ENCODE measurements at places on chromosomes 12 and 14. TPM values are rescaled to one million over a fixed set of nuclear protein-coding genes. Genes with fewer than 3 reads are reported as not detected.

DNA sequence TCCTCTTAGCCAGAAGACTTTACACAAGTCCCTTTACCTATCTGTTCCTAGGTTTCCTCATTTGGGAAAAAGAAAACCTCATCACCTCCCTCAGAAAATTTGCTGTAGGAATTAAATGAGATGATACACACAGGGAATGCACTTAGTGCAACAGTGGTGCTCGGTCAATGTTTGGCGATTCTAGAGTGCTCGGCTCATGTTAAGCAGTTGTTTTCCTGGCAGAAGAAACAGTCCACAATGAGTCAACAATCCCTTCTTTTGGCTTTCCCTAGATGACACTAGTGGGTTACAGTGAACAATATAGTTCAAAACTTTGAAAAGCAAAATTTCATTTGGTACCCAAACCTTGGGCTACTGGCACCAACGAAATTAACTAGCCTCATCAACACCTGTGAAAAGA, 3.9 kb upstream of the TMEM233 start:
- no peak overlapping the region for H3K27ac ChIP-seq
- DNase-seq = no peak
- H3K36me3 ChIP-seq = no peaks in the 10 kb centered on the region
- H3K4me3 ChIP-seq = no peak overlapping the region
- peaks cover 2% of the 10 kb centered on the region for H3K4me1 ChIP-seq

The CIPC gene
- 9.6 TPM for total RNA-seq

DNA sequence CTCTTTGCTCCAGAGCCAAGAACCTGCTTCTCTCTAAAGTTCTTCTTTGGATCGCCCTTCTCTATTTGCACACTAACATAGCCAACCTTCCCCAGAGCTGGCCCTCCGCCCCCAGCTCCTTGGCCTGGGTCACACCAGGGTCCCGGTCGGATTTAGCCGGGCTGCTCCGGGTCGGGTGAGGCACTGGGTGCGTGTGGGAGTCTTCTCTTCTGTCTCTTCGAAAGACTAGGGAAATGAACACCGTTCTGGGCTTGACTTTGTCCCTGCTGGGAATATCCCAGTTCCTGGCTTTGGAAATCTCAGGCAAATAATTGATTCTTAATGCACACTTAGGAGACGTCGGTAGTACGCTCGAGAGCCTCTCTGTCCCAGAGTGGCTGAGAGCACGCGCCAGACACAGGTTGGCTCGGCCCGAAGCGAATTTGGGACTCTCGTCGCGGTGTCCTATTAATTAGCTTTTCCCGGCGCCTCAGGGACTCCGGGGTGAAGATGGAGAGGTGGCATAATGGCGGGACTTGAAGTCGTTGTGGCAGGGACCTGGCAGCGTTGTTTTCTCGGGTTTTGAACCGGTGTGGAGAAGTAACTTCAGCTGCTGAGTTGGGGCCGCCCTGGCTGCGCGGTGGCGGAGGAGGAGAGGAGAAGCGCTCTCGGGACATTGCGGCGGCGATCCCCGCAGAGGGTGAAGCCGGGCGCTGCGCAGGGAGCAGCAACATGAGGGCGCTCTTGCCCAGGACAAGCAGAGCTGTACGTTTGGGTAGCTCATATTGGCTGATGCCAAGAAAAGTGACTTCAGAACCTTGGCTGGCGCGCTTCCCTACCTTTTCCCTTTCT, 7.5 kb downstream of the FOXG1 start:
- no peaks in the 10 kb centered on the region for H3K4me1 ChIP-seq
- peaks cover 34% of the 10 kb centered on the region for H3K27me3 ChIP-seq
- no peak overlapping the region for H3K4me3 ChIP-seq
- no peak overlapping the region for H3K27ac ChIP-seq
- H3K36me3 ChIP-seq = peaks cover 4% of the 10 kb centered on the region

The NUAK1 gene
- not detected for total RNA-seq

DNA sequence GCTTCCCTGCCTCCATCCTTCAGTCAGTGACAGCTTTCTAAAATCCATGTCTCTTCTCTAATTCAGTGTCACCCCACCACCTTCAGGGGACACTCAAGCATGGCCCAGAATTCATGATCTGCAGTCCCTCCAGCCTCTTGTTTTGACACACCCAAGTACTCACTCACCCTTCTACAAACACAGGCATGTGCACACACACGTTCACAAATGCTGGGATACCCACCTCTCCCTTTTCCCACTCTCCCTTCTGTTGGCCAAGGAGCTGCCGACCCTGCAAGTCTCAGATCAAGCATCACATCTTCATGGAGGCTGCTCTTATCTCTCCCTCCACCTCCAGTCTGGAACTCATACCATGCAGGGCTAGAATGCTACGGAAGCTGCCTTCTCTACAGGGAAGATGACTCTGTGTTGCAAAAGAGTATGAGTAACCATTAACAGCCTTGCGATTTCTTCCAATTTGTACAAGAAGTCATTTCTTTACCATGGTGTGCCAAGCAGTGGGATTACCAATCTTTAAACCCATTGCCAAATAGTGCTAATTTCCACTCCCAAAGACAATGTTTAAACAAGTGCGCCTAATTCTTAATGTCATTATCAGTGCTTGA, 196.1 kb downstream of the BCL11B start:
- H3K4me1 ChIP-seq = peaks cover 15% of the 10 kb centered on the region
- no peak overlapping the region for H3K27ac ChIP-seq
- H3K27me3 ChIP-seq = peaks cover 2% of the 10 kb centered on the region
- peaks cover 8% of the 10 kb centered on the region for H3K36me3 ChIP-seq
- H3K4me3 ChIP-seq = no peak overlapping the region

- H3K4me3 ChIP-seq = no peak overlapping the region
- H3K4me1 ChIP-seq = no peaks in the 10 kb centered on the region
- H3K27me3 ChIP-seq = no peaks in the 10 kb centered on the region
- H3K27ac ChIP-seq = no peak overlapping the region
These were observed 194.2 kb downstream of the NTF3 start for GRCh38 chr12:5626151-5626550.

GRCh38 chr14:99350751-99351150, 78.8 kb upstream of the BCL11B start:
- H3K4me3 ChIP-seq = no peak overlapping the region
- H3K27me3 ChIP-seq = peaks cover 5% of the 10 kb centered on the region
- no peaks in the 10 kb centered on the region for H3K4me1 ChIP-seq

DNA sequence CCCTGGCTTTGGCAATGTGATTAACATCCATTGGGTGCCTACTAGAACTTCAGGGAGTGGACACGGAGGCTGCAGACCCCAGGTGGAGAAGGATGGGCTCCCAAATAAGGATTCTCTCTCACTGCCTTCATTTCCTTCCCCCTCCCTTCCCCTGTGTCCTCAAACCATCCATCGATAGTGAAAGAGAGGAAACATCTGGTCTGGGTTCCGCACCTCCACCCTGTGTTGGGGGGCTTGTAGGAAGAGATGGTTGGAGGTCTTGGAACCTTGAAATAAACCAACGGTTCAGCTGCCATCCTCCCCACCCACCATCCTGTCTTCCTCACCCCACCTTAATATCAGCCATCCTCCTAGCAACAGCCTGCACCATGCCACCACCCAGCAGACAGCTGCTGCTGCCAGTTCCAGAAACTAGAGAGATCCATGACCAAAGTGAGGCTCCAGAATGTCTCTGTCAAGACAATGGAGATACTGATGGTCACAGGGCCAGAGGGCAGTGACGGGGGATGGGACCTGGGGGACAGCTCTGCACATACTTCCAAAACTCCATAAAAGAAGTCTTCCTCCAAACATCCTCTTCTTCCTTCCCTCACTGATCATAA, 153.1 kb upstream of the CCND2 start:
- peaks cover 55% of the 10 kb centered on the region for H3K4me1 ChIP-seq
- no peaks in the 10 kb centered on the region for H3K36me3 ChIP-seq
- no peak for DNase-seq
- no peak overlapping the region for H3K27ac ChIP-seq

The COA8 gene
- 27.5 TPM for total RNA-seq

DNA sequence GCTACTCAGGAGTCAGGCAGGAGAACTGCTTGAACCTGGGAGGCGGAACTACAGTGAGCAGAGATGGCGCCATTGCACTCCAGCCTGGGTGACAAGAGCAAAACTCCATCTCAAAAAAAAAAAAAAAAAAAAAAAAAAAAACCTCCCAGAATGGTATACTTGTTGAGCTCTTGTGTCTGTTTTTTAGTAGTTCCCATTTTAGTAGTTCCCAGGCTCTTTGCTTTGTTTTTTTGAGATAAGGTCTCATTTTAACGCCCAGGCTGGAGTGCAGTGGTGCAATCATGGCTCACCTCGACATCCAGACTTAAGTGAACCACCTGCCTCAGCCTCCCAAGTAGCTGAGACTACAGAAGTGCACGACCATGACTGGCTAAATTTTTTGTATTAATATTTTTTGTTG, 13.4 kb downstream of the ATXN2 start:
- H3K36me3 ChIP-seq = peaks cover 2% of the 10 kb centered on the region
- no peaks in the 10 kb centered on the region for H3K4me1 ChIP-seq
- H3K4me3 ChIP-seq = no peak overlapping the region
- no peaks in the 10 kb centered on the region for H3K27me3 ChIP-seq
- no peak overlapping the region for H3K27ac ChIP-seq

The ANG gene
- total RNA-seq = 4.9 TPM

The NRXN3 gene
- total RNA-seq = not detected

The INHBC gene
- not detected for total RNA-seq

- peaks cover 85% of the 10 kb centered on the region for H3K27me3 ChIP-seq
- no peak overlapping the region for H3K27ac ChIP-seq
- DNase-seq = no peak
- H3K4me3 ChIP-seq = no peak overlapping the region
- H3K4me1 ChIP-seq = peaks cover 7% of the 10 kb centered on the region
- H3K36me3 ChIP-seq = peaks cover 7% of the 10 kb centered on the region
These were observed 6.3 kb downstream of the OTX2 start for GRCh38 chr14:56803816-56804535.

- H3K36me3 ChIP-seq = no peaks in the 10 kb centered on the region
- DNase-seq = no peak
- peaks cover 5% of the 10 kb centered on the region for H3K4me1 ChIP-seq
- H3K27me3 ChIP-seq = no peaks in the 10 kb centered on the region
These were observed 40.6 kb downstream of the ACTN1 start for GRCh38 chr14:68938271-68939150.

GRCh38 chr12:122366685-122367475, 55.6 kb downstream of the CLIP1 start:
- H3K36me3 ChIP-seq = peaks cover 27% of the 10 kb centered on the region
- DNase-seq = no peak
- H3K4me1 ChIP-seq = peaks cover 13% of the 10 kb centered on the region

- no peaks in the 10 kb centered on the region for H3K36me3 ChIP-seq
- no peak overlapping the region for H3K4me3 ChIP-seq
- peaks cover 2% of the 10 kb centered on the region for H3K4me1 ChIP-seq
- no peak overlapping the region for H3K27ac ChIP-seq
- DNase-seq = no peak
These were observed 3.7 kb downstream of the KRT6B start for GRCh38 chr12:52448228-52448627.

The LTBP2 gene
- total RNA-seq = 0.40 TPM

GRCh38 chr14:77131206-77131605, 10.4 kb downstream of the ZDHHC22 start:
- DNase-seq = no peak
- no peaks in the 10 kb centered on the region for H3K36me3 ChIP-seq
- no peak overlapping the region for H3K27ac ChIP-seq
- no peaks in the 10 kb centered on the region for H3K4me1 ChIP-seq
- H3K27me3 ChIP-seq = peaks cover 58% of the 10 kb centered on the region
- H3K4me3 ChIP-seq = no peak overlapping the region

GRCh38 chr14:95256002-95256775, 63.5 kb downstream of the CLMN start:
- H3K4me1 ChIP-seq = peaks cover 12% of the 10 kb centered on the region
- no peak overlapping the region for H3K4me3 ChIP-seq
- H3K36me3 ChIP-seq = no peaks in the 10 kb centered on the region
- no peak overlapping the region for H3K27ac ChIP-seq
- DNase-seq = no peak
- no peaks in the 10 kb centered on the region for H3K27me3 ChIP-seq

GRCh38 chr12:2295941-2296461, 243.2 kb downstream of the CACNA1C start:
- H3K27ac ChIP-seq = no peak overlapping the region
- H3K27me3 ChIP-seq = peaks cover 10% of the 10 kb centered on the region
- H3K4me3 ChIP-seq = no peak overlapping the region
- H3K4me1 ChIP-seq = peaks cover 3% of the 10 kb centered on the region
- no peaks in the 10 kb centered on the region for H3K36me3 ChIP-seq

DNA sequence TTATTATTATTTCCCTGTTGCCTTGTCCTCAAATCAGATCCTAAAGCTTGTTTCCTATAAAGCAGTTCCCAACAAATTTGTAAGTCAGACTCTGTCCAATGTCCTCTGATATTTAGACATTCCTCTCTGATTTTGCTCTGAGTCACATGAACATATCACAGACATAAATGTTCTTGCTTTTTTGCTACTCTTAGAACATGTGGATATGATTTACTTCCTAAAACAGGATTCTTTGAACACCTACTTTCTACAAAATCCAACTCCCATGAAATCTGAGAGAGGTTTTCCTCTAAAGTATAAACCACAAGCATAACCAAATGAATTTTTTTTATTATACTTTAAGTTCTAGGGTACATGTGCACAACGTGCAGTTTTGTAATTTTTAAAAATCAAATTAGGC, 181.3 kb upstream of the SLC38A2 start:
- DNase-seq = no peak
- H3K4me3 ChIP-seq = no peak overlapping the region
- H3K27me3 ChIP-seq = no peaks in the 10 kb centered on the region

GRCh38 chr14:99117671-99118045, 154.3 kb downstream of the BCL11B start:
- no peaks in the 10 kb centered on the region for H3K36me3 ChIP-seq
- H3K4me1 ChIP-seq = no peaks in the 10 kb centered on the region
- no peak overlapping the region for H3K27ac ChIP-seq
- H3K27me3 ChIP-seq = peaks cover 17% of the 10 kb centered on the region
- H3K4me3 ChIP-seq = no peak overlapping the region

GRCh38 chr14:68442828-68443629, 349.8 kb downstream of the ZFP36L1 start:
- DNase-seq = no peak
- H3K4me1 ChIP-seq = no peaks in the 10 kb centered on the region
- H3K36me3 ChIP-seq = no peaks in the 10 kb centered on the region
- no peak overlapping the region for H3K27ac ChIP-seq
- H3K4me3 ChIP-seq = no peak overlapping the region

DNA sequence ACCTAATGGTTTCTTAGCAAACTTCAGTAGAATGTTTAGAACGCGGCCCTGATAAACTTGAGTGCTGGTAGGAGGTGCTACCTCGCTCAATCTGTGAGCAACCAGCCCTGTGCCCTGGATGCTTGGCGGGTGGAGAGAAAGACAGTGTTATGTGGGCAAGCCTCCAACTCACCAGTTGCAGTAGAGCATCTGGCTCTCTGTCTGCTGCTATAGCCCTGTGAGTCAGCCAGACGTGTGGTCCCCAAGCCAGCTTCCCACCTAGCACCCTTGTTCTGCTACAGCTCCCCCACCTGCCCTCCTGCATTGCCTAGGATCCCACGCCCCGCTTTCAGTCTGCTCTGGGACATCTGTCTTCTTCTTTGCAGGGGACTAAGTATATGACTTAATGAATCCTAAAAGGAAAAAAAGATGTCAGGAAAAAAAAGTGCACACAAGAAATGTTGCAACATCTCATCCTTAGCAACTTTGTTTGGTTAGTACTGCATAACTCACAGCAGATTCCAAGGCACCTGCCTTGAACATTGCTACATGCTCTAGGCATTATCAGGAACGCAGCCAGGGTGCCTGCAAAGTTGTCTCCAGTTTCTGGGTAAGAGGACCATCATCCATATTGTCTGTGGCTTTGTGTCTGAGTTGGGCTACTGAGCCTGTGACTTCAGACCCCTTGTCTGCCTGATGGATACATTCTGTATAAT, 13.6 kb downstream of the SNRNP35 start:
- H3K4me3 ChIP-seq = no peak overlapping the region
- peaks cover 13% of the 10 kb centered on the region for H3K4me1 ChIP-seq
- peaks cover 22% of the 10 kb centered on the region for H3K36me3 ChIP-seq
- DNase-seq = no peak
